K562 (cell line): ENCODE measurements at places on chromosomes 3 and 15. TPM values are rescaled to one million over a fixed set of nuclear protein-coding genes. Genes with fewer than 3 reads are reported as not detected.

The RPUSD2 gene
- total RNA-seq, result 24.0 and 30.2 TPM in 2 replicates

The IQCB1 gene
- total RNA-seq, result 21.3 and 23.1 TPM in 2 replicates

The FBXO40 gene
- not detected in 2 replicates for total RNA-seq

The THOC7 gene
- total RNA-seq, result 65.8 and 67.8 TPM in 2 replicates

The WNT5A gene
- total RNA-seq, result 0.11 and 0.25 TPM in 2 replicates

The DYNLT2B gene
- total RNA-seq, result 8.3 and 8.6 TPM in 2 replicates

The CASR gene
- total RNA-seq, result not detected in 2 replicates

The STAB1 gene
- total RNA-seq, result 3.9 and 4.7 TPM in 2 replicates

The HGD gene
- total RNA-seq, result 0.51 TPM in 1 of 2 replicates, not detected in the other

The SCN5A gene
- 0.22 and 0.27 TPM in 2 replicates for total RNA-seq

The TM6SF1 gene
- total RNA-seq, result 2.7 and 4.1 TPM in 2 replicates

The CACNA1D gene
- 0.29 TPM in 1 of 2 replicates, not detected in the other for total RNA-seq

The FES gene
- 1.3 and 2.6 TPM in 2 replicates for total RNA-seq

The NLGN1 gene
- not detected in 2 replicates for total RNA-seq

The DNAH12 gene
- total RNA-seq, result not detected in 2 replicates

The GOLGA6L4 gene
- total RNA-seq, result 2.1 and 3.2 TPM in 2 replicates

The GABRB3 gene
- 0.33 and 0.63 TPM in 2 replicates for total RNA-seq

The STRIT1 gene
- not detected in 2 replicates for total RNA-seq

The CRBN gene
- 44.5 and 47.9 TPM in 2 replicates for total RNA-seq

The SEMA3F gene
- 2.6 and 3.0 TPM in 2 replicates for total RNA-seq

The RLBP1 gene
- total RNA-seq, result not detected in 2 replicates

The ITGB5 gene
- total RNA-seq, result 17.3 and 23.4 TPM in 2 replicates

The SLC28A1 gene
- total RNA-seq, result not detected in 2 replicates

The FBLN2 gene
- 0.04 and 0.13 TPM in 2 replicates for total RNA-seq
